ENCODE measurements at places on chromosomes 4 and X.
A peak's percentile ranks its signal among the peaks of the same experiment; 100 is the strongest.

GRCh38 chr4:163132469-163133218, 34.0 kb downstream of the NAF1 start:
- DNase-seq = no peak

GRCh38 chr4:60737858-60738257, 462.3 kb upstream of the ADGRL3 start:
- no peak for DNase-seq

GRCh38 chr4:184347251-184348239, 126.8 kb downstream of the IRF2 start:
- DNase-seq = peak; percentile 4

DNA sequence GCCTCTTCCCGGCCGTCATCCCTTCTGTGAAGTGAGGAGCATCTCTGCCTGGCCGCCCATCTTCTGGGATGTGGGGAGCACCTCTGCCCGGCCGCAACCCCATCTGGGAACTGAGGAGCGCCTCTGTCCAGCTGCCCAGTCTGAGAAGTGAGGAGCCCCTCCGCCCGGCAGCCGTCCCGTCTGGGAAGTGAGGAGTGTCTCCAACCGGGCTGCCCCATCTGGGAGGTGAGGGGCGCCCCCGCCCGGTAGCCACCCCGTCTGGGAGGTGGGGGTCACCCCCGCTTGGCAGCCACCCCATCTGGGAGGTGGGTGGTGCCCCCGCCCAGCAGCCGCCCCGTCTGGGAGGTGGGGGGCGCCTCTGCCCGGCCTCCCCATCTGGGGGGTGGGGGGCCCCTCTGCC, 142.3 kb downstream of the LAS1L start:
- DNase-seq = no peak

GRCh38 chrX:54447461-54447860, 7.3 kb downstream of the TSR2 start:
- no peak for DNase-seq

GRCh38 chrX:14386981-14387380, 142.4 kb upstream of the GLRA2 start:
- DNase-seq = no peak

DNA sequence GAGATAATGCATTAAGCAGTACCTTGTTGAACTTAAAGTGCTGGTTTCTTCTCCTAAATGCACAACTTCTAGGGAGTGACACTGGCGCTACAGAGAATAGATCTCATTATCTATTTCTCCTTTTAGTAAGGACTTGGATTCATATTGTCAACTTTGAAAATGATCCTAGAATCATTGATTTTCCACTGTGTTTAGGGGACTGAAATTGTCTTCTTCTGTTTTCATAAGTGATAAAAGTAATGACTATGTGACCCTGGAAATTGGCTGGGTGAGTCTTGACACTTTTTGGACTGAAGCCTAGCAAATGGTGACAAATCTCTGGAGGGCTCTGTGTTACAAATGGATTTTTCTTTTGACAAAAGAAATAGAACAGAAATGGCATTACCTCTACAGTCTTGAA, 167.8 kb downstream of the NDST4 start:
- no peak for DNase-seq

DNA sequence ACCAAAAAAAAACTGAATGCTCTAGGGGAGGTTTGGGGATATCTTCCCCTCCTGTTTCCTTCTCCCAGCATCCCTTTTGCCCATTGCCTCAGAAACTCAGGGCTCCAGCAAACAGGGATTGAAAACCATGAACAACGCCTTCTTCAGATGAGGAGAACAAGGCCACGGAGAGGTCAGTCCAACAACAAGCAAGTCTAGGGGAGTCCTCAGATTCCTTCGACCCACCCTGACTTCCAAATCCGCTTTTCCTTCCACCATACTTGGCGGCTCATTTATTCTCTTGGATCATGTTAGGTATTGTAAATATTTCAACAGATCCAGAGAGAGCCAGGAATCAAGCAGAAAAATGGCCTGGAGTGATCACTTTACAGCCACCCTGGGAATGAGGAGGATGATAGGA, 21.9 kb downstream of the REELD1 start:
- no peak for DNase-seq

DNA sequence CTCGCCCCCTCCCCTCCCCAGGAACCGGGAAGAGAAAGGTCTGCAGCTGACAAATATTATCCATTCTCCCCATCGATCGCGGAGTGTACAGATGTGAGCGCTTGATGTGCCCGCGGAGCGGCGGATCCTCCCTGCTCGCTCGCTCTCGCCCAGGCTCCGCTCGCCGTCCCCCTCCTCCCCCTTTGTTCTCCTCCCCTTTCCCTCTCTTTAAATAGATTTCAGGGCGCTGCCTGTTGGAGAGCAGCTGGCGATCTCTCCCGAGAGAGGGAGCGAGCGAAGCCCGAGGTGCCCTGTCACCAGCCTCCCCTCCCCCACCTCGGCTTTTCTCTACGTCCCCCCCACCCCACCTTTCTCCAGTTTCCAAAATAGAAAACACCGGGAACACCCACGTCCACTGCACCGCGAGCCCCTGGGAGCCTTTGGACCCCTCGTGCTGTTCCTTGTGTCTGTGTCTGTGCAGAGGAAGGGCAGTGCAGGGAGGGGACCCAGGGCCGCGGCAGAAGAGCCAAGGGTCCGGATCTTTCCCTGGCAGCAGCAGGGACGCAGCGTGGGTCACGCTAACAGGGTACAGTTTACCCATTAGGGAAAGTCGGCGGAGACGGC, 56.6 kb upstream of the BCOR start:
- DNase-seq = no peak

- DNase-seq = no peak
Measured at GRCh38 chrX:5449323-5449722, 779.3 kb downstream of the NLGN4X start.

- no peak for DNase-seq
Measured at GRCh38 chr4:55068522-55068921, 56.9 kb downstream of the KDR start.

DNA sequence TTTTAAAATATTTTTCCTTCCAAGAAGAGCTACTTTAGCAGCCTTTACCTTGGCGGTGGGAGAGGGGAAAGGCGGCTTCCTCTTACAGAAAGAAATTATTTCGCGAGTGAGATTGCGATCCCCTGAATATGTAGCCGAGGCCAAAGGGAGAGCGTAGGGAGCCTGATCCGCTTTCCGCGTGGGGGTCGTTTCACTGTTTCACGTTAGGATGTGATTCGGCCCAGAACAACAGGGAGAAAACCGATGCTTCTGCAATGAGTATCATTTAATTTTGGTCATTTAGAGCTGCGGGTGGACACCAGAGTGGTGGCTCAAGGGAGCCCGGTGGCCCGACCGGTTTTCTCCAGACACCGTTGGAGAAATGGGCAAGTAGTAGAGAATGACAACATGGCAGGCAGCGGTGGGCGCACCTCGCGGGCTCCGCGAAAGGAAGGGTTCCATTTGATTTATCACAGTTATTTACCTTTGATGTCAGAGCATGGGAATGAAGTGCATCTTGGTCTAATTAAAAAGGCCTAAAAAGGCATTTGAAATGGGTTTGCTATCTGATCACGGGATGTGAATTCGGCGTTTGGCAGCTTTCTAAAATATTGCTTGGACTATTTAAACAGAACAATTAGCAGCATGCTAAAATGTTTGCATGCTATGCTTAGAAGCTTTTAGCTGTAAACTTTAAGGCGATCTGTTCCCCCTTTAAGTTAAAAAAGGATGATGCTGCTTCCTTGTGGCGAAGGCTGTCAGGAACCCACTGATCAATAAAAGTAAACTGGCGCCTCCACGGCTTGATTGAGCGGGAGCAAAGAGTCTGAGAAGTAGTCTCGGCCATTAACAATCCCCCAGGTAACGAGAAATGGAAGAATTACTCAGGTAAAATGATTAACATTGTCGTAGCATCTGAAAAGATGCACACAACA, 2.0 kb upstream of the PCDH19 start:
- no peak for DNase-seq

- peak; percentile 44 for DNase-seq
Measured at GRCh38 chr4:142377342-142378091, 468.6 kb downstream of the INPP4B start.

GRCh38 chr4:7014815-7015214, 28.4 kb upstream of the TADA2B start:
- no peak for DNase-seq

DNA sequence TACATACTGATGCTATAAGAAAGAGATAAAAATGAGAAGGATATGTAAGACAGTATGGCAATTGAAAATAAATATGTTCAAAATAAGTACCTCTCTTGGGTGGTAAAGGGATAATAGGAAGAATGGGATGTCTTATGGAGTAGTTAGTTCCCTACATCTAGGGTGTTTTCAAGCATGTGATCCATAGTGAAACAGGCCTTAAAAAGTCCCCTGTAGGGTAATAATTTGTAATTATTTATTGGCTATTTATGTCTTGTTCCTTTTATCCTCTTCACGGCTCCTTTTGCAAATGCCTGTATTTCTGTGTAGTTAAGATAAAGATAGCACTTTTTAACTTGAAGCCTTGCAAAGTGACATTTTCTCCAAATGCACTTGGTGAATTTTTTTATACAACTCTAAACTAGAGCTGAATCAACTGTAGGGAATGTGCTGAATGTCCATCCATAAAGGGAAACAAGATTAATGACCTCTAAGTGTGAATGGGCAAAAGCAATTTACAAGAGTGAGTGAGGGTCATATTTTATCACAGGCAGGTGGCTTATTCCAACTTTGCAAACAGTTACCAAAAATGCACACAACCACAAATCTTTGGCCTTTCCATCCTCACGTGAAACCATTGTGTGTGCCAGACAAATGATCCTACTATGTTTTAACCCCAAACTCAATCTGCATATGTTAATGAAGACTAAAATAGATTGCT, 299.0 kb downstream of the KCNIP4 start:
- DNase-seq = no peak

DNA sequence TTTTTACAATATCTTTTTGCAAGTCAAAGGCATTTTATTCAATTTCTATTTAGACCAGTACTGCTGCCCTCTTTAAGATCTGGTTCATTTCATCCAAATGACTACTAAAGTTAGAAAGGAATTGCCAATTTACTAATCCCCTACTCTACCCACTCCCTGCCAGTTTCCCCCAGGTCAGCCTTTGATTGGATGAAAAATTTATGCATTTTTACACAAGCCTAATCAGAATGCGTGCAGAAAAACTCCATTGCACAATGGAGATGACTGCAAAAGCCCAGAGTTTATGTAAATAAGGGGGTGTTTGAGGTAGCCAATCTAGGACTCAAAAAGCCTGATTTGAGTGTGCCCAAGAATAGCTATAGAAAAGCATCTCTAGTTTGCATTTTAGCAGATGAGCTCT, 310.6 kb downstream of the PABPC4L start:
- DNase-seq = no peak
